Lung (tissue), 17 donors: ENCODE measurements at places on chromosomes 11 and 22. TPM values are rescaled to one million over a fixed set of nuclear protein-coding genes. Genes with fewer than 3 reads are reported as not detected.

Gene MIEF1
- total RNA-seq: 28.9 TPM

Gene YPEL1
- 4.0 TPM for total RNA-seq

Gene DDX25
- total RNA-seq: 0.14 TPM

Gene MS4A1
- total RNA-seq: 16.6 TPM

Gene RIMBP3C
- not detected for total RNA-seq

Gene PRPF19
- 49.0 TPM for total RNA-seq

Gene PANX3
- not detected for total RNA-seq

Gene OVOL1
- 0.17 TPM for total RNA-seq

DNA sequence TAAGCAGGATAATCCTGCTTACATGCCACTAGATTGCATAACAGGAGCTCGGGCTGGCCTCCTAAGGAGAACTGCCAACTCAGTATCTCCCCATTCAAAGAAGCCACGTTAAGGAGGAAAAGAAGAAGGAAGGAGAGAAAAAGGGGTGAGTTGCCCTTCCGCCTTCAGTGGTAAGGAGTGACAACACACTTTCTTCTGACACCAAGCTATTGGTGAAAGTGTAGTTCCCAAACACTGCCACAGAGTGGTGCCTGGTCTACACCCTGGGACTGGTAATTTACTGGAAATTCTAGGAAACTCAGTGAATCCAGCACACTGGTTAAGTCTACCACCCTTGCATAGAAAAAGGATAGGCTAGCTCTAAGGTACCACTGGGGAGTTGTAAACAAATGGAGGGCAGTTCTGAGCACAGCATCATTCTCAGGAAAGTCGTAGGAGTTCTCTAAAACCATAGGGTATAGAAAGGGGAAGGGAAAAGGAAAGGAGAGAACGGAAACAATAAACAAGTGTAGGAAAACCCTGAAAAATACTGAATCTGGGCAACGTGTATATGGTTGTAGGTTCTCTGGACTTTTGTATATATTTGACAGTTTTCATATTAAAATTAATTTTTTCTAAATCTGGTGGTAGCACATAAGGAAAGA lies 58.2 kb downstream of the RRAS2 start:
- H3K27ac ChIP-seq: no peak overlapping the region
- no peaks in the 10 kb centered on the region for H3K27me3 ChIP-seq
- H3K4me1 ChIP-seq: peaks cover 8% of the 10 kb centered on the region
- H3K36me3 ChIP-seq: no peaks in the 10 kb centered on the region
- H3K4me3 ChIP-seq: no peak overlapping the region

DNA sequence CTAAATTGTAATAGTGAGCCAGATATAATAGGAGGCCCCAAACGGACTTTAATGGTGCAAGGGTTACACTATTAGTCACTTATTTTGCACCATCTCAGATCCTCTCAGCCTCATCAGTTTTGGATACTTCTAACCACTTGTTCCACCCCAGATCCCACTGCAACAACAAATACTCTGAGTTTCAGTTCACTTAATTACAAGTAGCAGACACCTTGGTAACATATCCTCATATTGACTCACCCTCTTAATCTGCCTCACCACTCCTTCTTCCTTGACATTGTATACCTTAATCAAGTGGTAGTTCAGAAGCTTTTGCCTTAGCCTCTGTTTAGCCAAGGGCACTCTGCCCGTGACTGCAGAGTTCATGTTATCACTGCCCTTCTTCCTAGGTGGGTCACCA lies 256.1 kb upstream of the UBASH3B start:
- no peak overlapping the region for H3K27ac ChIP-seq
- no peaks in the 10 kb centered on the region for H3K27me3 ChIP-seq
- no peaks in the 10 kb centered on the region for H3K36me3 ChIP-seq
- H3K4me3 ChIP-seq: no peak overlapping the region

DNA sequence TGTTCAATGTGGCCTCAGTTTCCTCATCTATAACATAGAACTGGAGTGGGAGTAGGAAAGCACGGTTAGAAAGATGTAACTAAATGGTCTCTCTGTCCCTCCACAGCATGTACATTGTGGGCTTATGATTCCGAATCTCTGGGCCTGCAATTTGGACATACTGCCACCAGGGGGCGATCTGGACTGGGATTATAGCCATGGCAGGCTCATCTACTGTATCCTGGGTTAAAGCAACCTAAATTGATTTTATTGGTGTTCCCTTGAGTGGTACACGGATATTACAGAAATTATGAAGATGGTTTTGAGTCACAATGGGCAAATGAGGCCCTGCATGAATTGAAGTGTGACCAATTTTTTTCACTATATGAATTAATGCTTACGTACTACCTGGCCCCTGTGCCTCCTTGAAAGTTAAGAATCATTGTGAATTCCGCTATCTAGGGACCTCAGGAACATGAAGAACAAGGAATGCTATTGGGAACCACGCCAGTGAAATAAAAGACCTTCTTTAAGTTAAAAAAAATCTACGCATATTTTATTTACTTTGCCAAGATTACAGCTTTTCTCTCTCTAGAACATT lies 32.9 kb downstream of the TST start:
- H3K27me3 ChIP-seq: no peaks in the 10 kb centered on the region
- H3K4me3 ChIP-seq: no peak overlapping the region
- no peaks in the 10 kb centered on the region for H3K4me1 ChIP-seq
- no peak for DNase-seq
- H3K36me3 ChIP-seq: no peaks in the 10 kb centered on the region
- no peak overlapping the region for H3K27ac ChIP-seq

- H3K27me3 ChIP-seq: no peaks in the 10 kb centered on the region
- DNase-seq: no peak
- H3K27ac ChIP-seq: no peak overlapping the region
- H3K36me3 ChIP-seq: no peaks in the 10 kb centered on the region
- no peak overlapping the region for H3K4me3 ChIP-seq
These were observed 86.9 kb downstream of the FAM83F start for GRCh38 chr22:40081662-40082061.

GRCh38 chr11:111359223-111360149 lies 19.6 kb downstream of the POU2AF1 start:
- no peak overlapping the region for H3K4me3 ChIP-seq
- no peak for DNase-seq
- no peak overlapping the region for H3K27ac ChIP-seq
- H3K27me3 ChIP-seq: no peaks in the 10 kb centered on the region

DNA sequence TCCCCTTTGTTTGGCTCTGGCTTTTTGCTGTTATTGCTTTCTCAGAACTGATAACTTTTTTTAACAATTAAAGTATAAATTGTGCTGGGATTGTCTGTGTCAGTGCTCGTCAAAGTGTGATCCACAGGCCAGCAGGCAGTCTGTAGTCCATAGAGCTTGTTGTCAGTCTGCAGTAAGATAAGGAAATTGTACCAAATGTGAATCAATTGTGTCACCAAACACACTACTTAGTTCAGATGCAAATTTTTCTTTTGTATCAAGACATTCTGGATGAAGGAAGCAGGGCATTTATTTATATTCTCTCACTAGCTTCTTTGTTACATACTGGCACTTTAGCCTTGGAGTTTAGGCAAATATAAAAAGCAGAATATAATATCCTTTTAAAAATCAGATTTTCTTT lies 121.0 kb downstream of the WNT11 start:
- no peaks in the 10 kb centered on the region for H3K27me3 ChIP-seq
- H3K36me3 ChIP-seq: peaks cover 4% of the 10 kb centered on the region
- H3K4me3 ChIP-seq: no peak overlapping the region
- no peaks in the 10 kb centered on the region for H3K4me1 ChIP-seq

DNA sequence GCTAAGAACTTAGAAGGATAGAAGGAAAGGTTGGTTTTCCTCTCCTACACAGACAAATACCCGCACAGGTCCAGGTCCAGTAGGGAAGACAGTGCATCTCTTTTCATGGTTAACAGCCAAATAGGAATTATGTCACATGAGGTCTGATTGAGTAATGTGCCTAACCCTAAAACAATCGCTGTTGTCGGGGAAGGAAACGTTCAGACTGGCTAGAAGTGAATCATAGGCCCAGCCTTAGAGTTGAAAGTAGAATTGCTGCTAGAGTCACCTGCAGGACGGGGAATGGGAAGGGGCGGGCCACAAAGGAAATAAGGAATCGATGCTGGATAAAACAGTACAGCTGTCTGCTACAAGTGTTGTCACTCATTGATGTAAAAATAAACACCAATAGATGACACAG lies 12.4 kb upstream of the HTATIP2 start:
- H3K27ac ChIP-seq: no peak overlapping the region
- no peaks in the 10 kb centered on the region for H3K4me1 ChIP-seq
- H3K27me3 ChIP-seq: no peaks in the 10 kb centered on the region
- H3K4me3 ChIP-seq: no peak overlapping the region
- DNase-seq: no peak
- H3K36me3 ChIP-seq: no peaks in the 10 kb centered on the region

GRCh38 chr22:23246982-23247766 lies 66.9 kb downstream of the BCR start:
- no peak overlapping the region for H3K4me3 ChIP-seq
- peaks cover 29% of the 10 kb centered on the region for H3K4me1 ChIP-seq
- H3K27me3 ChIP-seq: no peaks in the 10 kb centered on the region
- no peak overlapping the region for H3K27ac ChIP-seq

DNA sequence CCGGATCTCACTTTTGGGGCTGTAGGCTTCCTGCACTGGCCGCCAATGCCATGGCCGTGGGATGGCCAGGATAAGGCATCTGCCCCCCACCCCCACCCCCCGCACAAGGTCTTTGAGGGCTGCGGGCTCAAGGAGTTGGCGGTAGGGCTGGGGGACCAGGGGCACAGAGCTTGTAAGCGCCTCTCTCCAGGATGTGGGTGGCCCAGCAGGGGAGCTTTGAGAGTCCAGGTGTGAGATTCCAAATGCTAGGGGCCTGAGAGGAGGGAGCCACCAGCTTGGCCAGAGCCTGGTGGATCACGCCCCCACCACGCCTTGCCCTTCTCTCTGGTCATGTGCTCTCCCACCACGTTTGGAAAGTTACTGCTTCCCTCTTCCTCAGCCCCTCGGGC lies 5.0 kb downstream of the CD81 start:
- H3K4me1 ChIP-seq: peaks cover 67% of the 10 kb centered on the region
- H3K27me3 ChIP-seq: no peaks in the 10 kb centered on the region
- no peak for DNase-seq
- peaks cover 10% of the 10 kb centered on the region for H3K36me3 ChIP-seq
- peak overlapping the region; percentile 86 for H3K27ac ChIP-seq
- no peak overlapping the region for H3K4me3 ChIP-seq

DNA sequence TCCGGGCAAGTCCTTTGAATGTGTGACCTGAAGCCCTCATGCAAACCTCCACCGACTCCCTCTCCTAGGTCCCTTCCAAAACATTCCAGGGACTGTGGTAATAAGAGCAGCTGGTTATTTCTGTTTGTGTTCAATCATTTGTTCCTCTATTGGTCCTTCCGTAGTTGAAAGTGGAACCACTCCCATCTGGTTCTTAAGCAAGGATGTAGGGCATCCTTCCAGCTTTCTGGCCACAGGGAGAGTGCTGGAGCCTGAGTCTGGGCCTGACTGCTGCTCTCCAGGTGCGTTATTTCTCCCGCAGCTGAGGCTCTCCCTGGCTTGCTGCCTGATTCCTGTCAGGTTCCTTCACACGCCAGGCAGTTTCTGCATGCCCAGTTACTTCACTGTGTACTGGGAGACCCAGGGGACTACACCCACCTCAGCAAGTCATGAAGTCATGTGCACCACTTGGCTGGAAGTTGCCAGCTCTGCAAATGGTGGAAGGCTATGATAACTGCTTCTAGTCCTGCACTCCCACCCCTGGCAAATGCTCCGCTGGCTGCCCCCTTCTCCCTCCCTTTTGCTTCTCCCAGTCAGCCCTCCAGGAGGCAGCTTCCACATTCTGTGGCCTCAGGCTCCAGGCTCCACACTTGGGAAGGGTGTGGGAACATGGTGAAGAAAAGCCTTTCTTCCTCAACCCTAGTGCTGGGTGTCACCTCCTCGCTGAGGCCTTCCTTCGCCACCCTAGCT lies 4.0 kb upstream of the ALX4 start:
- peaks cover 89% of the 10 kb centered on the region for H3K27me3 ChIP-seq
- peaks cover 4% of the 10 kb centered on the region for H3K4me1 ChIP-seq
- H3K36me3 ChIP-seq: no peaks in the 10 kb centered on the region
- no peak overlapping the region for H3K27ac ChIP-seq
- peak; percentile 80 for DNase-seq

DNA sequence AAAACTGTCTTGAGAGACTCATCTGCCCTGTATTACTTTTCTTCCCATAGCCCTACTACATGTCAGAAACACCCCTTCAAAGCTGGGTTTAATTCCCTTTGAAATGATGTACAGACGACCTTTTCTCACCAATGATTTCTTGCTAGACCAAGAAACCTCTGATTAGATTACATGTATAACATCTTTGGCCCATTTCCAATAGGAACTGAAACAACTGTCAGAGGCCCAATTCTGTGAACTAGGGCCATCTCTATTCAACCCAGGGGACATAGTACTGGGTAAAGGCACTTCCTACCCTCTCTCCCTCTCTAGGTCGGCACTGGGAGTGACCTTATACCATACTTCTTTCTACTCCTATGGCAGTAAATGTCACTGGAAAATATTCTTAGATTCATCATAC lies 19.4 kb downstream of the NPAT start:
- no peak for DNase-seq
- H3K4me3 ChIP-seq: no peak overlapping the region
- no peaks in the 10 kb centered on the region for H3K27me3 ChIP-seq

GRCh38 chr11:84273541-84273940 lies 987.4 kb upstream of the CCDC90B start:
- DNase-seq: no peak
- no peak overlapping the region for H3K4me3 ChIP-seq
- H3K27ac ChIP-seq: no peak overlapping the region
- H3K27me3 ChIP-seq: no peaks in the 10 kb centered on the region
- H3K4me1 ChIP-seq: no peaks in the 10 kb centered on the region

DNA sequence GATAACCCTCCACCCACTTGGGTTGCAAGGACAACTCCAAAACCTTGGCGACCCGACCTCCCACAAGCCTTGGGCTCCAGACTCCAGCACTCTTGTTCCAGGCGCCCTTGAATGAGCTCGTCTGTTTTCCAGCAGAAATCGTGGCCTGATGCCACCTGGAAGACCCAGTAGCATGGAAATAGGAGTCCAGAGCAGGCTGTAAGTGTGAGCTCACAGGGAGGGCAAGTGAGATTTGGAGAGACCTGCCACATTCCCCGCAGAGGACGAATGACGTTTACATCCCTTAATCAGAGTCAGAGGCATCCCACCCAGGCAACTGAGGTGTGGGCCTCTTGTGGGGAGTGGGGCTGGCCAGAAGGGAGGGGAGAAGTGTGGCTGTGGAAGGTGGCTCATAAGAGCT lies 71.9 kb downstream of the LDLRAD3 start:
- H3K27ac ChIP-seq: no peak overlapping the region
- no peaks in the 10 kb centered on the region for H3K36me3 ChIP-seq
- H3K27me3 ChIP-seq: no peaks in the 10 kb centered on the region
